Bladder microvascular endothelial cell (primary cell): ENCODE measurements at places on chromosomes 6 and 20. TPM values are rescaled to one million over a fixed set of nuclear protein-coding genes. Genes with fewer than 3 reads are reported as not detected.

Gene SAMD3
- total RNA-seq = not detected in 2 replicates

Gene CST2
- total RNA-seq = not detected in 2 replicates

Gene ADTRP
- 0.76 and 1.3 TPM in 2 replicates for total RNA-seq

Gene COL11A2
- total RNA-seq = 0.16 and 0.38 TPM in 2 replicates

Gene VPS16
- 42.3 and 52.3 TPM in 2 replicates for total RNA-seq

Gene MAN1A1
- total RNA-seq = 18.8 and 60.5 TPM in 2 replicates

Gene UST
- total RNA-seq = 0.16 and 0.25 TPM in 2 replicates

Gene IER3
- total RNA-seq = 63.0 and 94.9 TPM in 2 replicates

Gene SEMG1
- total RNA-seq = not detected in 2 replicates

Gene CFAP61
- total RNA-seq = not detected in 2 replicates
